ENCODE measurements at places on chromosomes 16 and 17.

DNA sequence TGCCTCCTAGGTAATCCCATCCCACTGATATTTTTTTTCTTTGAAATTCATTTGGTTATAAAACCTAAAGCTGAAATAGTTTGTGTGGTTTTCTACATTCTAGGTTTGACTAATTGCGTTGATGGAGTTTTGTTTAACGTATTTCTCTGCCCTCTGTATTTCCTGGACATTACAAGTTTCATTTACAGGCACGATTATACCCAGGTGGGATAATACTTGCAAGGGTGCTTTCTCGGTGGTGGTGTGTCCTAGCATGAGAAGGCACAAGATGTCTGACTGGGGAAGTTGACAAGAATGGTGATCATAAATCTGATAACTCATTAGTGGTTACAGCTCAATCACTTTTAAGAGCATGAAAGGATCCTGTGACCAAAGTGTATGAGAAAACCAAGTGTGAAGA lies 45.0 kb downstream of the DYNLRB2 start:
- no peak for DNase-seq

DNA sequence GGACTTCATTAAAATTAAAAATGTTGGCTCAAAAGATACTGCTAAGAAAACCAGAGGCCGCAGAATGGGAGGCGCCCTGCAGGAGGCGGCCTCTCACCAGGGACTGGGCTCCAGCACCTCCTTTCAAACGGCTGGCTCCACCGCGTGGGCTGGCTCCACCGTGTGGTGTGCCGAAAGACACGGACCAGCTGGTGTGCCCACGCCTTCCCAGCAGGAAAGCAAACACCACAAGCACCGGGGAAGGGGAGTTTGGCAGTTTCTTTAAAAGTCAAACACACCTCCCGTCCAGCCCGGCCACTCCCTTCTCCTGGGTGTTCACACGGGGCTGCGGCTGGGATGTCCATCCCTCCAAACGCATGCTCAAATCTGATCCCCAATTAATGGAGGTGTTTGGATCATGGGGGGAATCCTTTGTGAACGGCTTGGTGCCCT lies 13.9 kb downstream of the HAGH start:
- no peak for DNase-seq

DNA sequence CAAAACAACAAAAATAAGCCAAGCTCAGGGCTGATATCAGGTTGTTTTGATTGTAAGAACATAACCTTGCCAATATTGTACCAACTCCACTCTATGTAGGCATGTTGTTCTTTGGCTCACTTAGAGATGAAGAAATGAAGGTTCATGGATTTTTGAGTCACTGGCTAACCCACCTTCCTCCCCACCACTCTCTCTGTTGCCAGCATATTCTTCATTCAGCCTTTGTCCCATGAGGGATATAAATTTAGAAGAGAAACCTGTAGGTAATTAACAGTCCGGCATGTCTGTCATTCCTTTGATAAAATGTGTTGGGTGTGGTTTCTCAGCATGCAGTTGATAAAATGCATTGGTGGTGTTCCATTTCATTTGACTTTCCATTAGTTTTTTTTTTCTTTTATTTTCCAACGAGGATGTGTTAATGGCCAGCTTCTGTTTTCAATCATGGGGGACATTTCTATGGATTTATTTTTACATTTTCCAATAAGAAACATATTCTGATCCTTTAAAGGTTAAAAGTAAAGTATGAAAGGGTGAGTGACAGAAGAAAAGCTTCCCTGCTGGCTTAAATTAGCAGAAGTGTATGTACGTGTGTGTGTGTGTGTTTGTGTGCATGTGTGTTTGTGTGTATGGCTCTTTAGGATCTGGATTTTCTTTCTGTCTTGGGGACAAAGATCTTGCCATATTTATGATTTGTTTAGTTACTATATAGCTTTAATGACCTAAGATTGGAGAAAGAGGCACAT lies 166.2 kb upstream of the KCNJ16 start:
- no peak for DNase-seq

GRCh38 chr17:67441052-67441895 lies 64.2 kb downstream of the PITPNC1 start:
- peak; percentile 91 for DNase-seq

GRCh38 chr17:6711681-6712057 lies 1.5 kb downstream of the SLC13A5 start:
- no peak for DNase-seq

DNA sequence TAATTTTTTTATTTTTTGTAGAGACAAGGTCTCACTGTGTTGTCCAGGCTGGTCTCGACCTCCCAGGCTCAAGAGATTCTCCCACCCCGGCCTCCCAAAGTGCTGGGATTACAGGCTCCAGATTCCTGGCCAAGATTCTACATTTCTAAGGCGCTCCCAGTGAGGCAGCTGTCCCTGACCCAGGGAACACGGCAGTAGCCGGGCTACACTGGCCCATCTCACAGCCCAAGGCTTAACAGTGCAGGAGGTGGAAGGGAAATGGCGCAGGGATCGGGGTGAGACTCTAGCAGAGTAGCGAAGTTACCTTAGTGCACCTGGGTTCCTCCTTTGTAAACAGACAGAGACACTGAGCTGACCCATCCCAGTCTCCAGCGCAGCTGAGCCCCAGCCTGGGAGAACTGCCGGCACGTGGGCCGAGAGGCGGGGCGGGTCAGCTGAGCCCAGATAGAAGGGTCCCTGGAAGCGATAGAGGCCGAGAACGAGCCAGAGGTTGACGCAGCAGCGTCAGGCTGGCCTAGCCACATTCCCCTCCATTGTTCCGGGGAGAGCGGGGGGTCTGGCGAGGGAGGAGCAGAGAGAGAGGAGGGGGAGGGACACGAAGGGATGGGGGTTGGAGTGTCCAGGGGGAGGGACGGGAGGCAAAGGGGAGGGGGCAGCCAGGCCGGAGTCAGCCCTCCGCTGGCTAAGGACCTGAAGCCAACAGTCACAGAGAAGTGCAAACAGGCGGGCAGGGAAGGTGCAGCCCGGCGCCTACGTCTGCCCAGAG lies 2.5 kb downstream of the CARHSP1 start:
- no peak for DNase-seq

- DNase-seq: no peak
Measured at GRCh38 chr16:74562117-74562516, 44.8 kb downstream of the GLG1 start.

DNA sequence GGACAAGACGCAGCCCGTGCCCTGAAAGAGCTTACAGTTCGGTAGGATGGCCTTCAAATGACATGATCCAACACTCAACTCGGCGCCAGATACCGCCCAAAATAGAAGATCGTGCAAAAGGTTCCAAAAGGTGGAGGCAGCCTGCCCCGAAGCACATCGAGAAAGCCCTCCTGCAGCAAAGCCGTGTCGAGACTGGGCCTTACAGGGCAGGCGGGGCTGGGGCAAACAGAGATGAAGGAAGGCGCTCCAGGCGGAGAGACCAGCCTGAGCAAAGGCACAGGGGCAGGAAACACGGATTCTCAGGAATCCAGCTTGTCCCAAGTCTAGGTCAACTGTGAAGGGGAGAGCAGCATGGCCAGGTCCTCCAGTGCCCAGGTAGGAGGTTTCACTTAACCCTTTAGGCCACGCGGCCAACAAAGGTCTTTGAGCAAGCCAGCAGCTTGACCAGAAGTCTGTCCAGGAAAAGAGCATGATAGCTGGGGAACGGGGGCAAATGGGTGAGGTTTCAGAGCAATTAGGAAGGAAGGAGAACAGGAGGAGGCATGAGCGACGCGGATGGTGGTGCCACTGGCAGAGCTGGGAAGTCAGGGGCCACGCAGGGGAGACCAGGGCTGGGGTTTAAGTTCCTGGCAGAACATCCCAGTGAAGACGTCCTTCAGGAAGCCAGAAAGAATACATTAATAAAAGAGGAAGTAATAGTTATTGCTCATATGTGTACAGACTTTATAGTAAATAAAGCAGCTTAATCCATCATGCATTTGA lies 21.2 kb upstream of the EIF1 start:
- DNase-seq: no peak

- DNase-seq: no peak
Measured at GRCh38 chr16:88276591-88276990, 106.2 kb upstream of the ZNF469 start.

DNA sequence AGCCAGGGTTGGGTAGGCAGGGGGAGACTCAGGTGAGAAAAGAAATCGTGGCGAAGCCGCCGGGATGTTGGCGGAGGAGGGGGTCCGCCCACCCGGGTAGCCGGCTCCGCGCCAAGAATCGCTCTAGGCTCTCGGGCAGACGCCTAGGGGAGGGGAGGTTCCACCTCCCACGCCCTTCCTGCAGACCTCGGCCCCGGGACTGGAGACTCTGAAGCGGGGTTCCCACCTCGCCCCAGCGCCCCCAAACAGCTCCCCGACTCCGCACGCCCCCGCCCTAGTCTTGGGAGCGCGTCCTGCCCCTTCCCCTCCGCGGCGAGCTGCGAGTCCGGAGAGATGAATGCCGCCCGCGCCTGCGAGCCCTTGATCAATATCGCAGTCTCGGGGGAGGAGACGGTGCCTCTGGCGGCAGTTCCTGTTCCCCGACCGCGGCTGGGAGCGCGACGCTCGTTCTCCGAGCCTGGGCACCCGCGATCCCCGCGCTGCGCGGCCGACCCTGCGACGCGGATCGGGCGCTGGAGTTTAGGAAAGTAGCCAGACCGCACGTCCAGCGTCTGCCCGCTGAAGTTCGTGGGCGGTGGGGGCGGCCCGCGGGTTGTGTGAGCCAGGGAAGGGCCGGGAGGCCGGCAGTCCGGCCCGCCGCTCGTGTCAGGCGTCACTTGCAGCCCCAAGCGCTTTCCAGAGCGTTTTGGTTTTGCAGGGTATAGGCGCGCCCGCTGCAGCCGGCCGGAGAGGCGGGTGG lies 790 bp downstream of the CRHR1 start:
- DNase-seq: peak; percentile 52

DNA sequence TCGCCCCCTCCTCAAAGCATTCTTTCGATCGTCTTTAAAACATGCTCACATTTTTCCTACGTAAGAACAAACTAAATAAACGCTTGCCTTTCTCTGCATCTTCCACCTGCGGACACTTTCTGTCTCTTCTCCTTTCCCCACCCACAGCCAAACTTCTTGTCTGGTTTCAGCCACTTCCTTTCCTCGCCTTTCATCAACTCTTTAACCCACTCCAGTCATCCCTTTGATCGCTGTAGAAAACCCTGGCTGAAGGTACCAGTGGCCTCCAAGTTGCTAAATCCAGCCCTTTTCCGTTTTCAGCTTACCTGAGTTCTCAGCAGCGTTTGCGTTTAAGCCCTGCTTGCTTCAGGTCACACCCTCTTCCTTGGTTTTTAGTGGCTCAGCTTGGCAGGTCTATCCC lies 483 bp downstream of the RPA1 start:
- peak; percentile 27 for DNase-seq

- no peak for DNase-seq
Measured at GRCh38 chr16:14520753-14521152, 109.3 kb downstream of the PARN start.

DNA sequence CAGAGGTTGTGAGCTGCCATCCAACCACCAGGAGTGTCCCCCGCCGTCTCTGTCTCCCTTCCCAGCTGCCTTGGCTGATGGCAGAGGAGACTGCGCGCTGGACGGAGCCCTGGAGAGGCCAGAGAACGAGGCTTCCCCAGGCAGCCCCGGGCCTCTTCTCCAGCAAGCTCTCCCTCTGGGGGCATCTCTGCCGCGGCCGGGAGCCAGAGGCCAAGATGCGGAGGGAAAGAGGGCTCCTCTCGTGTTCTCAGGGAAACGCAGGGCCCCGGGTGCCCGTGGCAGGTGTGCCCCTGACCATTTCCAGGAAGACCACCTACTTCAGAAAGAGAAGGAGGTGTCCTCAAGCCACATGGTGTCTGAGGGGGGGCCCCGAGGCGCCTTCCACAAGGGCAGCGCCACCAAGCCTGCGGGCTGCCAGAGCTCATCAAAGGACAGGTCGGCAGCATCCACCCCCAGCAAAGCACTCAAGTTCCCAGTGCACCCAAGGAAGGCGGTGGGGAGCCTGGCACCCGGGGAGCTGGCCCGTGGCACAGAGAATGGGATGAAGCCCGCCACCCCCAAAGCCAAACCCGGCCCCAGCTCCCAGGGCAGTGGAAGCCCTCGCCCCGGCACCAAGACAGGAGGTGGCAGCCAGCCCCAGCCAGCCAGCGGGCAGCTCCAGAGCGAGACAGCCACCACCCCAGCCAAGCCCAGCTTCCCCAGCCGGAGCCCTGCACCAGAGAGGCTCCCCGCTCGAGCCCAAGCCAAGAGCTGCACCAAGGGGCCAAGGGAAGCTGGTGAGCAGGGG lies 14.8 kb upstream of the ZFPM1 start:
- no peak for DNase-seq

GRCh38 chr16:88777471-88778270 lies 7.3 kb downstream of the PIEZO1 start:
- no peak for DNase-seq

DNA sequence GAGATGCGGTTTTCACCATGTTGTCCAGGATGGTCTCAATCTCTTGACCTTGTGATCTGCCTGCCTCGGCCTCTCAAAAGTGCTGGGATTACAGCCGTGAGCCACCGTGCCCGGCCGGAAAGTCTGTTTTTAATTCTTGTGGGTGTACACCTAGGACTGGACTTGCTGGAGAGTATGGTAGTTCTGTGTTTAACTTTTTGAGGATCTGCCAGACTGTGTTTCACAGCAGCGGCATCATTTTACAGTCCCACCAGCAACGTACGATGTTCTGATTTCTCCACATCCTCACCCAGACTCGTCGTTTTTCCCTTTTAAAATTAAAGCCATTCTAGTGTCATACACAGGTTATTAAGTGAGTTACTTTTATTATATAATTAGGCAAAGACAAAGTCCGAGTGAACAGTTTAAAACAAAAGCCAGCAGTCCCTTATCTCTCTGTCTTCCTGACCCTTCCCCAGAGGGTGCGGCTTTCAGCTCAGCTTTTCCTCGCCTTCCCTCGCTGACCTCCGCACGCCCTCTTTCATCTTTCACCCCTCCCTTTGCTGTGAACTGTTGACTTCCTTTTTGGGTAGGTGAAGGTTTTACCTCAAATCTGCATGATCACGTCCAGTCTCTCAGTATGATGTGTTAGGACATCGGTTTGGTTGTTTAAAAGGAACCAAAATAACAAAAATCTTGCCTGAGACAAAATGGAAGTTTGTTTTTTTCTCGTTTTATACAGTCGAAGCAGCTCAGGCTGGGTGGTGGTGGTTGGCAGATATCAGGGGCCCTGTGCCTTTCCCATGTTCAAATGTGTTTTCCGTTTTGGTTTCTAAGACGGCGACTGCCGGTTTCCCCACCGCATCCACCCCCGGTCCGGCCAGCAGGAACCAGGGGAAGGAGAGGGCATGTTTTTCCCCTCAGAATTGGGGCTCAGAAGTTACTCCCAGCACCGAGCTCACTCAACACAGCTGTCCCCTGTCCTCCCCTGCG lies 18.0 kb downstream of the FAM234A start:
- DNase-seq: no peak

- no peak for DNase-seq
Measured at GRCh38 chr17:48970865-48971687, 2.7 kb upstream of the GIP start.

- DNase-seq: no peak
Measured at GRCh38 chr16:47568351-47568750, 107.2 kb downstream of the PHKB start.

GRCh38 chr17:42527932-42528331 lies 8.1 kb upstream of the NAGLU start:
- no peak for DNase-seq

- DNase-seq: peak; percentile 51
Measured at GRCh38 chr16:70770626-70771552, 30.1 kb downstream of the VAC14 start.

GRCh38 chr16:65959983-65960382 lies 406.5 kb upstream of the CDH5 start:
- no peak for DNase-seq

- no peak for DNase-seq
Measured at GRCh38 chr16:57112403-57113041, 20.1 kb downstream of the CPNE2 start.
